ENCODE measurements at places on chromosomes 6 and 20.

DNA sequence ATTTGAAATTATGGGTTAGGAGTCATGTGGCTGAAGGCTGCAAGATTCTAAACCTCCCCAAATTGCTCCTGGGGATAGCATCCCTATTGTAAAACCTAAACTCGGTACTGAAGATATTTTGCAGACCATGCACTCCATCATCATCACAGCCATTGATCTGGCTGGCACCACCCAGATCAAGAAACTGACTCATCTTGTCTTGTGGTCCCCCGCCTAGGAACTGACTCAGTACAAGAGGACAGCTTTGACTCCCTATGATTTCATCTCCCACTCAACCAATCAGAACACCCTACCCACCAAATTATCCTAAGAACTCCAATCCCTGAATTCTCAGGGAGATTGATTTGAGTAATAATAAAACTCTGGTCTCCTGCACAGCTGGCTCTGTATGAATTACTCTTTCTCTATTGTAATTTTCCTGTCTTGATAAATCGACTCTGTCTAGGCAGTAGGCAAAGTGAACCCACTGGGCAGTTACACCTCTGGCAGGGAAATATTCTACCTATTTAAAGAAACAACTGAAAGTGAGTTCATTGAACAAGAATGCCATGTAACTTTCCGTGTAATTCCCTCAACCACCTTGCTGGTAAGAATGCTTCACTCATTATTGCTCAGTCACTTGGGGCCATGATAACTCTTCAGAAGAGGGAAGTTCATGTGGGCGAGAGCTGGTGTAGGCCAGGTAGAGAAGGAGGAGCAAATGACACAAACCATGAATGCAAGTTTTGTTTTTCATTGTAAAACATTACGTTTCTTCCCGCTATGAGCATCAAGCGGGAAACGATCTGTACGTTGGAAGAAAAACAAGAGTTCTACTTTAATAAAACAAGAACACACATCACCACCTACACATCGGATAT is 602.9 kb upstream of the ARID1B start:
- no peak for DNase-seq

GRCh38 chr6:131015630-131016263 is 47.3 kb downstream of the EPB41L2 start:
- DNase-seq, result no peak

- no peak for DNase-seq
These were observed 61.4 kb upstream of the NT5E start for GRCh38 chr6:85388531-85388930.

DNA sequence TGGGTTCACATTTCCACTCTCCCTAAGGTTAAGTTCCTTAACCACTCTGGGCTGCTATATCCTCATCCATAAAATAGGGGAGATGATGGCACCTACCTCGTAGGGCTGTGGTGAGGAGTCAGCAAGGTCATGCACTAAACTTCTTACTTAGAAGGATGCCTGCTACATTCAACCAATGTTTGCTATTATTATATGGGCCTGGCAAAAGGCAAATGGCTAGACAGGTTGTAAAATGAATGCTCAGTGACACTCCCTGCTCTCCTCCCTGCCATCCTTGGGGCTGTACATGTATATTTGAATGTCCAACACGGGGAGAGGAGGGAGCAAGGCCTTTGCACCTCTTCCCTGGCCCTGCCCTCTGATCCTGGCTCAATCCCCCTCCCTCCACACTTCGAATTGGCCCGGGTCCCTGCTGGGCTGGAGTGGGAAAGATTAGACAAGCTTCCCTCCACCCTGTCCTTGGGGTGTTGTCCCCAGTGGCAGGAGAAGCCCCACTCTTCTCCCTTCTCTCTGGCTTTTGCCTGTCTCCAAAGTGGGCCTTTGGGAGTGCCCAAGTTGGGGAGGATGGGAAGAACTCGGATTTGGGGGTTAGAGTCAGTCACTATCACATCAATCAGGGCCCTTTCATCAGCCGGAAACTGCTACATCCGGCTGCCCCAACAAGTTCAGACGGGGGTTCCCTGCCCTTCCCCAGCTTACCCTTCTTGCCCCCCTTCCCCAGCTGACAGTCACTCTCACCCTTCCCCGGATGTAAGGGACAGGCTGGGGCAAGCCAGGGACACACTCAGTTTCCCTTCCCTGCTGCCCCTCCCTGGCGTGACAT is 36.3 kb upstream of the VEGFA start:
- DNase-seq, result no peak

GRCh38 chr6:167401525-167402194 is 76.8 kb downstream of the TTLL2 start:
- DNase-seq, result peak; percentile 11

DNA sequence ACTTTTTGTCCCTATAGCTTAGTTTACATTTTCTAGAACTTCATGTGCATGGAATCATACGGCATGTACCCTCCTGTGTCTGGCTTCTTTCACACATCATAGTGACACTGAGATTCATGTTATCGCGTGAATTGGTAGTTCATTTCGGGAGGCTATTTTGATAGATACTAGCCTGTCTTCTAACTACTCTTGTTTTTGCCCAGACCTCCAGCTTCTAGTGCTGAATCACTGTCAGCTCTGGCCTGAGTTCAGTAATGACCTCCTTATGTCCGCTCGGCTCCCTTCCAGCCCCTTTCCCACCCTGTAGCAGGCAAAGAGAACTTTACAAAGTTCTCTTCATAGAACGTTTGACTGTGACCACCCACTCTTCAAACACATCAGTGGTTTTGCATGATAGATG is 14.1 kb downstream of the MYBL2 start:
- DNase-seq, result no peak

DNA sequence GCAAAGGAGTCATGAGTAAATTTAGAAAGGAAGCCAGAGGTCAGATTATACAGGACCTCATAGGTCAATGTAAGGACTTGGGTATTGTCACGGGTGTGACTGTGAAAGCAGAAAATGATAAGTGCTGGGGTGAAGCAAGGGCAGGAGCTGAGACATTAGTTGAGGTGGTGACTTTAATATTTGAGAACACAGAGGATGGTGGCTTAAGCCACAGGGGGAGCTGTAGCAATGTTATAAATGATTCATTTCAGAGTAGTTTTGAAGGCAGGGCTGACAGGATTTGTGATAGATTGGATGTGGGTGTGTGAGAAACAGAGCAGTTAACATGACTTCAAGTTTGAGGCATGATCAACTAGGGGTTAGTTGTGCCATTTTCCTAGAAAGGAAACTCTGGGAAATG is 659.9 kb downstream of the EPM2A start:
- DNase-seq, result no peak

GRCh38 chr6:127471379-127472255 is 12.4 kb upstream of the KIAA0408 start:
- no peak for DNase-seq

DNA sequence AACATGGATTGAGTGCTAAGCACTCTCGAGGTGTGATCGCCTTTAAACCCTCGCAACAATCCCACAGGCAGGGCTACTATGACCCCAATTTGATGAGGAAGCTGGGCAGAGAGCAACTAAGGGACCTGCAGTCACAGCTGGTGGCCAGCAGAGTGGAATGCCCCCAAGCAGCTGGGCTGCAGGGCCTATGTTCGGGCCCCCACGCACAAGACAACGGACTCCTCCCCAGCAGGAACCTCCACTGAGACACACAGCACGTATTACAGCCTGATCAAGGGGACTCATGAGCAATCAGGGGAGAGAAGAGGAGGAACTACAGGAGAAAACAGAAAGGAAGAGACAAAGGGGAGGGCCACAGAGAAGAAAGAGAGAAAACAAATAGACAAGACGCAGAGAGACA is 21.7 kb downstream of the CST7 start:
- no peak for DNase-seq

- DNase-seq, result no peak
These were observed 40.5 kb downstream of the SCGN start for GRCh38 chr6:25692472-25692871.

GRCh38 chr6:16498237-16498636 is 259.9 kb downstream of the GMPR start:
- DNase-seq, result no peak

GRCh38 chr20:40571639-40572038 is 117.4 kb downstream of the MAFB start:
- no peak for DNase-seq

GRCh38 chr6:119446609-119447008 is 97.0 kb upstream of the MAN1A1 start:
- no peak for DNase-seq

- DNase-seq, result peak; percentile 72
These were observed 10.1 kb upstream of the NXT1 start for GRCh38 chr20:23340524-23340923.

DNA sequence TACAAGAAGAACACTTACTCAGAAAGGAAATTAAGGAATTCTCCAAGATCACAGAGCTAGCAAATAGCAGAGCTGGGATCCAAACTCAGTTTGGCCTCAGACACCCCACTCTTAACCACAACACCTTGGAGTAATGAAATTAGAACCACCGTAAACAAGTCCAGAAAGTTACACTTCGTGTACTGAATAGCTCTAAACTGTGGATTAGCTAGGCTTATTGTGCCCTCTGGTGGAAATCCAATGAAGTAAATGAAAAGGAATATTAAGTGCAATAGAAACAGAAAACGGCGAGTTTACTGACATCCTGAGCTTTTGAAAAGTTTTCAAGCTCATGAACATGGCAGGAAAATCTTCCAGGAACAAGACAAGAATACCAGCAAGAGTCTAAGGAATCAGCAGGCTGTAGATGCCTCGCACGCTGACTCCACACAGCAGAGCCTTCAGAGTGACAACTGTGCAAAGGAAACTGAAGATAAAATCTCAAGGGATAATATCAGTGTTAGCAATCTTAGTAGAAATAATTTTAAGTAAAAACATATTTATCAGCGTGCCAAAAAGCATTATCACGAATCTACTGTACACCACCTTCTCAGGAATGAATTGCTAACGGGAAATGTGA is 34.6 kb downstream of the FBXO5 start:
- DNase-seq, result peak; percentile 12

DNA sequence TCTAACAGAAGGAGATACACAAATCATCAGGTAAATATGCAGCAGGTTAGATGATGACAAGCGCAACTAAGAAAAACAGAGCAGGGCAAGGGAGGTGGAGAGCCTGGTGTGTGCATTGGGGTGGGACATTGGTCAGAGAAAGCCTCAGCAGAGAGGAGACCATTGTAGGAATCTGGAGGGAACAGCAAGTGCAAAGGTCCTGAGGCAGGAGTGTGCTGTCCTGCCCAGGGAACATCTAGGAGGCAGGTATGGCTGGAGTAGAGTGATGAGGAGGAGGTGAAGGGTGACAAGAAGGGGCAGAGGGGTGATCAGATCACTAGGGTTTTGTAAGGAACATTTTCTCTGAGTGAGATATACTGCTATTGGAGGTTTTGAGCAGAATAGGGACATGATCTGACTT is 90.1 kb downstream of the NCR2 start:
- no peak for DNase-seq

- no peak for DNase-seq
These were observed 72.4 kb downstream of the HFE start for GRCh38 chr6:26159357-26160273.

GRCh38 chr20:63054103-63054474 is 47.3 kb upstream of the BHLHE23 start:
- no peak for DNase-seq
